Common myeloid progenitor, CD34-positive (primary cell): ENCODE measurements at places on chromosomes 6 and 20.

DNA sequence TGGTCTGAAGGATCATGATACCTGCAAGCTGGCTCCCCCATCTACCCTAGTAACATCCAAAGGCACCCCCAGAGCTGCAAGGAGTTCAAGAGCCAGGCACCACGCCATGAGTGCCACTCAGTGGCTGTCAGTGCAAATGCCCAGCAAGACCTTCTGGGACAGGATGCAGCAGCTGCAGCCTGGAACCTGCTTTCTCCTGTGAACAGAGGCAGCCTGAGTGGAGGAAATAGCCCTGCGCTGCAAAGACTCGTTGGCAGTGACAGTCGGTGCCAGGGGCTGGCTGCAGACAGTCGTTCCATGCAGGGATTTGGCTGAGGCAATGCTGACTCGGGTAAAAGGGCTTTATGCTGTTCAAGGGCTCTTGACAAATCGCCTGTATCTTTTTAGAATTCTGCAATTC, 15.7 kb upstream of the SSTR4 start:
- no peak overlapping the region for H3K27ac ChIP-seq
- no peak for DNase-seq
- H3K4me1 ChIP-seq: peaks cover 3% of the 10 kb centered on the region
- H3K27me3 ChIP-seq: no peaks in the 10 kb centered on the region

GRCh38 chr20:50565383-50565782, 55.2 kb downstream of the PTPN1 start:
- no peak overlapping the region for H3K27ac ChIP-seq
- no peak for DNase-seq
- H3K27me3 ChIP-seq: no peaks in the 10 kb centered on the region
- H3K4me1 ChIP-seq: peaks cover 9% of the 10 kb centered on the region
- H3K4me3 ChIP-seq: no peak overlapping the region

DNA sequence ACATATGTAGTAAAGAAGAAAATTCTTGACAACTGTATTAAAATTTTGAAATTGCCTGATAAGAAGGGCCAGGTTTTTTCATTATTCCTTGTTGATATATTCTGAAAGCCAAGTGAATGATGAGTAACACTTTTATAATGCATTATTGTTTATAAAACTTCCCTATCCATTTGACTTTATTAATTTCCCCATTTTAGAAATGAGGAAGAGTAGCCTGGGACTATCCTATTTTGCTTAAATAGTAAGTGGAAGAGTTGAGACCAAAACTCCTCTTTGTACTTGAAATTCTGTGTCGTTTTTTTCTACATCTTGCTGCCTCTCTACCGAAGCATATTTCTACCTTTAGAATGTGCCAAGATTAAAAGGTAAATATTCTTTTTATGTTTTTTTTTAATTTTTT, 39.7 kb downstream of the TRMT11 start:
- H3K4me3 ChIP-seq: no peak overlapping the region
- H3K27ac ChIP-seq: no peak overlapping the region
- no peak for DNase-seq
- H3K4me1 ChIP-seq: no peaks in the 10 kb centered on the region
- no peaks in the 10 kb centered on the region for H3K27me3 ChIP-seq

GRCh38 chr20:8039042-8039441, 19.5 kb upstream of the TMX4 start:
- no peaks in the 10 kb centered on the region for H3K36me3 ChIP-seq
- H3K27me3 ChIP-seq: no peaks in the 10 kb centered on the region
- DNase-seq: no peak
- H3K27ac ChIP-seq: no peak overlapping the region
- no peak overlapping the region for H3K4me3 ChIP-seq
- peaks cover 3% of the 10 kb centered on the region for H3K4me1 ChIP-seq

GRCh38 chr20:37406010-37406998, 60.4 kb downstream of the SRC start:
- peaks cover 31% of the 10 kb centered on the region for H3K4me1 ChIP-seq
- H3K27ac ChIP-seq: no peak overlapping the region
- H3K27me3 ChIP-seq: no peaks in the 10 kb centered on the region
